ENCODE measurements at places on chromosomes 4 and X. TPM values are rescaled to one million over a fixed set of nuclear protein-coding genes. Genes with fewer than 3 reads are reported as not detected.

Gene NR3C2
- total RNA-seq = 6.2 TPM

Gene GJB1
- not detected for total RNA-seq

Gene CSAG3
- total RNA-seq = not detected

Gene RP2
- 6.5 TPM for total RNA-seq

Gene SUPT20HL1
- not detected for total RNA-seq

Gene ASB12
- 0.16 TPM for total RNA-seq

Gene ENPEP
- total RNA-seq = not detected

Gene ARHGAP36
- not detected for total RNA-seq

Gene USP17L26
- total RNA-seq = not detected

Gene AWAT2
- total RNA-seq = not detected

GRCh38 chrX:140467211-140467610 lies 37.7 kb downstream of the SOX3 start:
- DNase-seq = no peak

DNA sequence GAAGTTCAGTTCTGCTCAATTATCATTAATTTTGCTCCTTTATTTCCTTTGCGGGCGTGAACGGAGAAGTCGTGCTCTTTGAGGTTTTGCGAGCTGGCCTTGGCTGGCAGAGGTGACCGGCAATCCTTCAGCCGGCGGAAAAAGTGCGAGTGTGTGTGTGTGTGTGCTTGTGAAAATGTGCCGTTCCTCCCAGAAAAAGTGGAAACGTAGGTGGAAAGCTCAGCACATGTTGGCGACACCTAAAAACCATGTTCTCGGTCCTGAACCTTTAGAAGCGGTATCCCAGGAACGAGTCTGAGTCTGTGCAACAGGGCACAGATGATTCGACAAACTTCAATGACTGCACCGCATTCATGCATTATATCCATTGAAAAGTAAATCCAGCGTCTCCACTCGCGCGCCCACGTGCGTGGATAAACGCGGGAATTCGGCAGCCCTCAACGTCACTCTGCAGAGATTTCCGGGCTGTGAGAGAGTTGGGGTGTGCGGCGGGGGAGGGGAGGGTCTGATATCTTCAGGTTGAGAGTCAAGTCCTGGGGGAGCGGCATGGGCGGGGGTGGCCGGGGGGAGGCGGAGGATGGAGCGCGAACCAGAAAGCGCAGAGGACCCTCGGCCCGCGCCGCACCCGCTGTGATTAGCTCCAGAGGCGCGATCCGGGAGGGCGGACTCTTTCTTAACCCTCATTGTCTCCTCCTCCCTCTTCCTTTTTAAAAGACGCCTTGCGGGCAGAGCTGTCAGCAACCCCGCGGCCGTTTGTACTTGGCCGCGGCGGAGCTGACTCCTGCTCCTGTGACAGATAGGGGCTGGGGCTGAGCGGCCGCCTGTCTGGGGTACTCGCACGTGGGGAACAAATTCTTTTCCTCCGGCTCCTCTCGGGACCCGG lies at the start of gene SHISA3:
Gene SHISA3 (plus strand): TSS at position 737 of the 883 bp plus-strand sequence. CDS start 569 bp downstream, outside the sequence.
- peak; percentile 39 for DNase-seq

- DNase-seq = no peak
Measured at GRCh38 chrX:97898798-97899197, 1015.1 kb downstream of the RPA4 start.

DNA sequence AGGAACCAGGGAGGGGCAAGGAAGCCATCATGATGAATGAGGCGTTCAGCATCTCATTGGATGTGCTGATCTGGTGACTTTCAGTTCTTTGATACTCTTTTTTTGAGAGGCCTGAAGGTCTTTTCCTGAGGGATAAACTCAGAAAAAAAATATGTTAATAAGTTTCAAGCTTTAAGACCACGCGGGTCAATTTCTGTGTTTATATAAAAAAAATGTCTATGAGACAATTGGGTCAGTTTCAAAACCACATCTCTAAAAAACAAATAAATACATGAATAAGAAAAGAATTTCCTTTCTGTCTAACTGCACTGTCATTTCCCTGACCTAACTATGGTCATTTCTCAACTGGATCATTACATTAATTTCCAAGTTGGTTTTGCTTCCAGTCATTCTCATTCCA lies 62.6 kb downstream of the TRIML1 start:
- no peak for DNase-seq

DNA sequence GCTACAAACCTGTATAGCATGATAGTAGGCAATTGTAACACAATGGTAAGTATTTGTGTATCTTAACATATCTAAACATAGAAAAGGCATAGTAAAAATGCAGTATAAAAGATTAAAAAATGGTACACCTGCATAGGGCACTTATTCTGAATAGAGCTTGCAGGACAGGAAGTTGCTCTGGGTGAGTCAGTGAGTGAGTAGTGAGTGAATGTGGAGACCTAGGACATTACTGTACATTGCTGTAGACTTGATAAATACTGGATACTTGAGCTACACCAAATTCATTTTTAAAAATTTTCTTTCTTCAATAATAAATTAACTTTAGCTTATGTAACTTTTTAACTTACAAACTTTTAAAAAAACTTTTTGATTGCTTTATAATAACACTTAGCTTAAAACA lies 68.2 kb upstream of the MAML3 start:
- no peak for DNase-seq

DNA sequence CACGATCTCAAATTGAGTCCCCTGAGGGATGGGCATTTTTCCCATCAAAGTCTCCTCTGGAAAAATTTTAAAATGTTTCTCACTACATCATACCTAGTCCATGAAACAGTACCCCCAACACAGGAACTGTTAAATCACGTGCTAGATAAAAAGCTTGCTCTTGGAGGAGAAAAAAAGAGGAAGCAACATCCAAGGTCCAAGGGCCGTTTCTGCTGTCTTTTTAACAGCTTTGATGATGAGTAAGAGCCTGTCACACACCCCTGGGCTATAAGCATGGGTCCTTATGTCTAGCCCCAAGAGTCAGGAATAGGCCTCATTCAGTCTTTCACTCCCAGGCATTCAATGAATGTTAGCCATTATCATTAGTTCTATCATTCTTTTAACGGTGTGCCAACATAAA lies 128.9 kb downstream of the SH3KBP1 start:
- DNase-seq = no peak

- no peak for DNase-seq
Measured at GRCh38 chr4:2866891-2867290, 23.2 kb downstream of the ADD1 start.

DNA sequence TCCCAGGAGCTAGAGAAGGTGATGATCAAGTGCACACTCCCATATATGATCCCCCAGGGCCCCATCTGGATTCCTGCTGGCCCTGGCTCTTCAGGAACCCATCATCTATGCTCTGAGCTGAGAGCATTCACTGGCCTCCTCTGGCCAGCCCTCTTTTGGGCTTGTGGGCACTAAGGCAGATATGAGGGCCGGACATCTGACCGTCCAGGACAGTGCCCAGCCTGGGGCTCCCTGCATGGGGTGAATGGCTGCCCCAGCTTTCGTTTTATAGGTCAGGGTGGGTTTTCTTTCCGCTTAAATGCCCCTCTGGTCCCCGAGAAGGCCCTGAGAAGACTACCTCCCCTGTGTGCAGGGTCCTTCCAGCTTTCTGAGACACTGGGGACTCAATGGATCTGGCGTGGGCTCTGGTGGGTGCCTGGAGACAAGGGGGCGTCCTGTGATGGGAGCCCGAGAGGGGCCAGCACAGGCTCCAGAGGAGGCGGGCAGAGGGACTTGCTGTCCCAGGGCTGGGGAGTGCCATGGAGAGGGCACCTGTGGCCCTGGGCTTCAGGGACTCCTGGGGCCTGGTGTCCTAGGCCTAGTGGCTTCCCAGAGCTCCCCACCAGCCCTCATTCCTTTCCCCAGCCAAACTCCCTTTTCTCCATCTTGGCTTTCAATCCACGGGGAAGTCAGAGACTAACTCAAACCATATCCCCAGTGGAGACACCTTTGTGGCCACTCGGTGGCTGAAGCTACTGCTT lies 39.5 kb upstream of the GRPEL1 start:
- no peak for DNase-seq

- no peak for DNase-seq
Measured at GRCh38 chr4:22672944-22673343, 19.8 kb upstream of the GBA3 start.

DNA sequence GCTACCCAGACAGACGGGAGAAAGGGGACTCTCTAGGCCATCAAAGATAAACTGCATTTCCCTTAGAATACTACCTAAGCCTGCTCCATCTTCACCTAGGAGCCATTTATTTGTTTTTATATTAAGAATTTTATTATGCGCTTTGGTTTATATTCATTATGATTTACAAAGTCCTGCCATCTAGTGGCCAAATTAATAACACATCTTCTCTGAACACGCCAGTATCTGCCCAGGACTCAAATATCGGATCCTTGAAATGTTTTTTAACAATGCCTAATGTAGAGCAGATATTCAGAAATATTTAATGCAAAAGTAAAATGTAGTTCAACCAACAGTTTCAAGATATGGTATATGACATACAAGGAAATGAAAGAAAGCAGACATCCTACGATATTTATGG lies 20.8 kb upstream of the PRPS2 start:
- DNase-seq = no peak

GRCh38 chrX:8913655-8914409 lies 112.6 kb upstream of the FAM9A start:
- DNase-seq = no peak

GRCh38 chr4:78644744-78645330 lies 93.3 kb downstream of the ANXA3 start:
- DNase-seq = peak; percentile 52

DNA sequence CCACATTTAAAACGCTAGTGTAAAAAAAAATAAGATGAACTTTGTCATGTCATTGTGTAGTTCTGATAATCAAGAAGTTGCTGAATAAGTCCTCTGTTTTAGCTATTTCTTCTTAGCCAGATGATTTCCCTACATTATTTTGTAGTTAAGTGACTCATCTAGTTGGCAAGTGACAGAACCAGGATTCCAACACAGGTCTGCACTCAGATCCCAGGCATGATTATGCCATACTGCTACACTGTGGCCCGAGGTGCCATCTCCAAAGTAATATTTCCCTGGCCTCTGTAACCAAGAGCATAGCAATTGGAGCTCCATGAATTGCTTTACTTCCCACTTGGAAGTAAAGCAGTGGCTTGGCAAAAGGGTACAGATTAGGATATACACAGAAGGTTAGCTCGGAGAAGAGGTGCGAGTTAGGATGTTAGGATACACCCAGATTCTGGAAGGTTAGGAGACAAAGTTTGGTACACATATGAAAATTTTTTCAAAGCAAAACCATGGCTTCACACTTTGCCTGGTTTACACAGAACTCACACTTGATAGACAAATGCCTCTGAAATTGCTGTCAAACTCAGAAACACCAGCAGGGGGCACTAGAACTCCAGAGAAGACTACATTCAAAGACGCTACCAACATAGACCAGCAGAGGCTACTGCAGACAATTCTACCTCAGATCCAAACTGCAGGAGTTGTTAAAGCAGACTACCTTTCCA lies 41.4 kb downstream of the SRPX2 start:
- peak; percentile 40 for DNase-seq

Data from activated naive CD8-positive, alpha-beta T cell treated with anti-CD3 and anti-CD28 coated beads for 36 hours (primary cell).